Motor neuron (in vitro differentiated cells): ENCODE measurements at places on chromosomes 16 and 17. TPM values are rescaled to one million over a fixed set of nuclear protein-coding genes. Genes with fewer than 3 reads are reported as not detected.

Gene MYH2
- total RNA-seq, result 0.05 TPM in 1 of 2 replicates, not detected in the other

Gene PYY
- not detected in 2 replicates for total RNA-seq

Gene TMEM100
- total RNA-seq, result 0.21 and 0.27 TPM in 2 replicates

Gene SCIMP
- total RNA-seq, result 0.27 and 0.88 TPM in 2 replicates

Gene CCL1
- not detected in 2 replicates for total RNA-seq

Gene ATXN1L
- total RNA-seq, result 13.9 and 15.2 TPM in 2 replicates

Gene KCNH4
- total RNA-seq, result 0.13 and 0.23 TPM in 2 replicates

Gene TM4SF5
- total RNA-seq, result not detected in 2 replicates

Gene BRICD5
- 11.7 and 15.1 TPM in 2 replicates for total RNA-seq

Gene IL17C
- 0.87 TPM in 1 of 2 replicates, not detected in the other for total RNA-seq

Gene TEX14
- 0.36 and 0.37 TPM in 2 replicates for total RNA-seq
